ENCODE measurements at places on chromosomes 3 and 15.

DNA sequence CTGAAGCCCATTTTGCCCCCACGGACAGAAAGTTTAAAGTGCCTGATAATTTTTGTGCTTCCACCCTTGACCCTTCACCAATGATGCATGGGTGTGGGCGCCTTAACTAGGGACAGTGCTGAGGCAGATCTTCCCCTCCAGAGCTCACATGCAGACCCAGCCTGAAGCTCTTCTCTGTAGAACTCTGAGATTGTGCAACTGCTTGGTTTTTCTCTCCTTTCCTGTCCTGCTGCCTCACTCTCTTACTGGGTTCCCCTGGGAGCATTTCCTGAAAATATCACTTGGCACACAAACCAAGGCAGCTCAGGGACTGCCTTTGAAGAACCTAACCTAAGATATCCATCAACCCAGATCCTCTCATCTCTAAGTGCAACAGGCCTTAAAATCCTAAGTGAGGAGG lies 220.3 kb upstream of the STT3B start:
- DNase-seq = no peak

DNA sequence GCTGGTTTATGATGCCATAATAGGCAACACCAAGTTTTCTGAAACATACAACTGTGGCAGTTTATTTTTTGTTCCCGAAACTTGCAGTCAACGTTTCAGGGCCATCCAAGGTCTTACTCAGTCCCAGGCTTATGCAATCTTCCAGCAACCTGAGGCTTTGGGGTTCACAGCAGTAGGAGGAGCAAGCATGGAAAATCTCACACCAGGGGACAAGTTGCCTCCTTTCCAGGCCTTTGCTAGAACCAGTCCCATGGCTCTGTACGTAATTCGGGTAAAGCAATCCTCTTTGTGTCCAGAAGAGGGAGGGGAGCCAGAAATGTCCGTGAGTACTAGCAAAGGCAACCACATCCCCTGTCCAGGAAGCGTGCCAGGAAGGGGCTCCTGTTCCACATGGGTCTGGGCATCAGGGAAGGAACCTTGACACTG lies 4.7 kb upstream of the FAM240A start:
- no peak for DNase-seq

GRCh38 chr3:116226266-116226665 lies 219.0 kb downstream of the LSAMP start:
- no peak for DNase-seq

DNA sequence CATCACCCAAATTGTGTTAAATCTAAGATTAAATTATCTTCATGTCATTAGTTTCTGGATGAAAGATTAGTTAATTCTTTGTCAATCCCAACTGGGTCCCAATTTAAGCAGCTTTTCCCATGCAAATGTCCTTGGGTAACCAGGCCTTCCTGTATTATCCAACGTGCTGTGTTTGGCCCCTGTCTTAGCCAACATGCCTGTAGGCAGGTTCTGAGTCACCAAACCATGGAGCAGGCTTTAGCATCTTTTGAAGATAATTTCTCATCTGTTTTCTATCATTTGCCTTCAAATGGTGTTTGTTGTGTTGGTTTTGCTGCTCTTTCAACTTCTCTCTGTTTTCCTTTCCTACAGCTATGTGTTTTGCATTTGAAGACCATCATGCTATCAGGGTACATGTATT lies 216.2 kb downstream of the ITPR1 start:
- no peak for DNase-seq

DNA sequence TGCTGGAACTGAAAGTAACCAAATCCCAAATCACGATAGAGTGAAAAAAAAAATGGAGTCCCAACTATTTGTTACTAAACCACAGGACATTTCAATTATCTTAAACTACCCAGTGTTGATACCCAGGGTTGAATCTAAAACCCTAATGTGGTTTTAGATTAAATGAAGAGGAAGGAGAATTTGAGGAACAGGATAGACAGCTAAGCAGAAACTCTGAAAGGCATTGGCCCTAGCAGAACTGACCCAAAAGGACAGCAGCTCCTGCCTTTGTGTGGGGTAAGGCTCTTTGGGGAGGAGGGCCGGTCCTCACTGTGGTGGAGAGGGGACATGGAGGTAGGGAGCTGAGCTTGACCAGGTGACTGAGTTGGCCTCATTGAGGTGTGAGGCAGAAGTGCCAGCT lies 30.7 kb upstream of the SNRK start:
- DNase-seq = no peak

GRCh38 chr3:83093222-83093572 lies 1331.8 kb upstream of the GBE1 start:
- DNase-seq = no peak

Data from NCI-H1694 treated with DMSO at 0.1 percent for 48 hours (cell line).